ENCODE measurements at places on chromosomes 2 and 18. TPM values are rescaled to one million over a fixed set of nuclear protein-coding genes. Genes with fewer than 3 reads are reported as not detected.
A peak's percentile ranks its signal among the peaks of the same experiment; 100 is the strongest.

The STAT4 gene
- 0.05 TPM for total RNA-seq

DNA sequence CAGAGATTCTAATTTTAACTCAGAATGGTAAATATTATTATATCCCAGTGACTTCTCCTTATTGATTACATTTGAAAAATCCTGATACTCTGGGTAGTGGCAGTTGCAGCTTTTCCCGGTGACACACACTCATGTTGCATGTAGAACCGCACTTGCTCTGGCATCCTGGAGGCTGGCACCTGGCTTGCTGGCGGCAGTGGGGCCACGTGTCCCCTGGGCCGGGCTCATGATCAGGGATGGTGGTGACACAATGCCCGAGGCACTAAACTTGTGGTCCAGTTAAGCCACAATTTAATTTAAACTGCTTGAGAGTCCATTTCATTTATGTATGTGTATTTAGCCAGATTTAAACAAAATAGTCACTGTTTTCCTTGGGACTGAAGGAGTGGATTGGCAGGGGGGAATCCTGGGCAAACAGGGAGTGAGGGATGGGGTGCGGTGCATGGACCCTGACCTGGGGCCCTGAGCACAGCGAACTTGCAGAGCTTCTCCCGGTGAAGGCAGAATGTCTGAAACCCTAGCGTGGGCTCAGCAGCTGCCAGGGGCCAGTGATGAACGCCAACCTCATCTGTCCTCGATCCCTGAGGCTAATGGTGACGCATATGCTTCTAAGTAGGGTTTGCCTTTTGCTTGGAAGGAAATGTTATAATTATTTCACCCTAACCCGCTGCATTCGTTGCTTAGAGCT, 50.0 kb downstream of the KCNG2 start:
- no peak overlapping the region for H3K27ac ChIP-seq
- no peaks in the 10 kb centered on the region for H3K4me1 ChIP-seq
- H3K27me3 ChIP-seq = peaks cover 3% of the 10 kb centered on the region
- H3K4me3 ChIP-seq = no peak overlapping the region

GRCh38 chr18:46211816-46212215, 107.6 kb downstream of the HAUS1 start:
- no peak overlapping the region for H3K4me3 ChIP-seq
- no peaks in the 10 kb centered on the region for H3K36me3 ChIP-seq
- no peak overlapping the region for H3K27ac ChIP-seq
- DNase-seq = no peak
- no peaks in the 10 kb centered on the region for H3K27me3 ChIP-seq
- no peaks in the 10 kb centered on the region for H3K4me1 ChIP-seq

DNA sequence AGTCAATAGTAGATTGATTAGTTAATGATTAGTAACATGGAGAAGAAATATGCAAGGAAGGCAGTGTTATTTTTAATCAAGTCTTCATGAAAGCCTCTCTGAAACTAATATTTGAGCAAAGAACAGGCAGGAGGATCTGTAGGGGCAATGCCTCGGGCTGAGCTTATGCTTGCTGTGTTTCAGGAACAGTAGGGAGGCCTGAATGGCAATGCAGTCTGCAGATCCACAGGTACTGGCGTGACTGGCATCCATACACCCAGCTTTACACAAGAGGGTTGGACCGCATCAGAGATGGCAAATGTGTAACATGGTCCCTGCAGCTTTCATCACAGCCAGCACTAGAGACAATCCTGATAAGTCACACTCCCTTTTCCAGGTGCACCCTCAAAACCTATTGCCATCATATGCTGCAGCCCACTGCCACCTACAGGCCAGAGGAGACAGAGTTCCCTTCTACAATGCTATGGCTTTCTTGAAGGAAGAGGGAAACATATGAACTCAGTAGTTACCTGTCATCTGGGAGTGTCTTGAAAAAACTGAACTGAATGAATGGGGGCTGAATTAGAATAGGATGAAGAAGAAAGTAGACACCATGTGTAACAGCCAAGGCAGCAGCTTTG, 582.4 kb upstream of the RAB6C start:
- H3K4me3 ChIP-seq = no peak overlapping the region
- no peaks in the 10 kb centered on the region for H3K27me3 ChIP-seq
- peak; percentile 24 for DNase-seq
- H3K4me1 ChIP-seq = no peaks in the 10 kb centered on the region

DNA sequence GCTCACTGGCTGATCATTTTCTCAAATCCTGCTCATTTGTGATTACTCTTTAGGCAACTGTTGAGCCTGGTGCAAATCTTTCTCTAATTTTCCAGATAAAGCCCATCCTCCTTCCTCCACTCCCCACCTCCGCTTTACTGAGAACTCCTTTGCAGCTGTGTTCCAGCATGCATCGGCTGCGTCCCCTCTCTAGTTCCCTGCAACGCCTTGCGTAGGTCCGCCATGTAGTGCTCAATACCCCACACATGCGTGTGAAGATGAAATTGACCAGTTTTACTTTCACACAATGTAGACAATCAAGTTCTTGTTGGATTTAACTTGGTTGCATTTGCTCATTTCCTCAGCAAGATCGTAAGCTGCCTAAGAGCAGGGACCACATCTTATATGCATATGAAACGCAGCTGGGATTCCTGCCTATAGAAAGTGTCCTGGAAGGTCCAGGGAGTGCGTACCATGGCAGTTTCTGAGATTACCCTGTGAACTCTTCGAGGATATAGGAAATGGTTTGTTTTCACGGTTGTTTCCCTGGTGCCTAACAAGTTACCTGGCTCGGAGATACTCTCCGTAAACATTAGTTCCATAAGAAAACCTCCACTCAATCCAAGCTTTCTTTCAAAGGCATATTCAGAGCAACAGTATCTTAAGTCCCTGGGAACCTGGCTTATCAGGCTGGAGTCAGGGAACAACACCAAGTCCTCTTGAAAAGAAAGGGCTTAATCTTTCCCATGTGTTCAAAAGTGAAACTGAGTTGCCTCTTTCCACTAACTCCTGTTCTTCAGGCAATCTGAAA, 766.4 kb upstream of the ID2 start:
- H3K27ac ChIP-seq = no peak overlapping the region
- no peaks in the 10 kb centered on the region for H3K4me1 ChIP-seq
- H3K27me3 ChIP-seq = no peaks in the 10 kb centered on the region
- no peak for DNase-seq
- peak overlapping the region; percentile 42 for H3K4me3 ChIP-seq

All from Panc1 (cell line).